ENCODE measurements at places on chromosomes 12 and 14.

GRCh38 chr12:77372026-77372425 lies 306.7 kb upstream of the E2F7 start:
- DNase-seq: no peak

DNA sequence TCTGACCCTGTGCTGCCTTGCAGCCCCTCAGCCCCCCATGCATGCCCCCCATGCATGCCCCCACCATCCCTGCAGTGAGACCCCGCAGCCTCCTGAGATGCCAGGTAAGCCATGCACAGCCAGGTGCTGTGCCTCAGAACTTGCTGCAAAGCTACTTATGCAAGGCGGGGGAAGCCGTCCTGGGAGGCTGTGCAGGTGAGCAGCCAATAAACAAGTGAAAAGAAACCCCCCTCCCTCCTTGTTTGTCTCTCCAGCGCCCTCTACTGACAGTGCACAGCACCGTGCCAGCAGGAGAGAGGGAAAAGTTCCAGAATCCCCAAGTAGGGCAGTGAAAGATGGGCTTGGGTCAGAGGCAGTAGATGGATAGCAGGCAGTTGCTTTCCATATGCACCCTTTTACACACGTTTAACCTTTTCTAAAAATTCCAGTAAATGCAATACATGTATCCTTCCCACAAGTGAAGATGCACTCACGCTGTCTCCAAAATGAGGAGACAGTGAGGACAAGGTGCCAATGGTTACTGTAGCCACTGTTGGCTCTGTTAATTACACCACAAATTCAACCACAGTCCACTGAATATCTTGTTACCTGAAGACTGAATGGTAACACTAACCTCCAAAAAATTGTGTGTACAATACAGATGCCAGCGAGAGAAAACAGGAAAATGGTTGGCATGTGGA lies 18.0 kb downstream of the TNFAIP2 start:
- DNase-seq: peak; percentile 18

GRCh38 chr12:29517264-29517663 lies 19.8 kb upstream of the OVCH1 start:
- DNase-seq: no peak

DNA sequence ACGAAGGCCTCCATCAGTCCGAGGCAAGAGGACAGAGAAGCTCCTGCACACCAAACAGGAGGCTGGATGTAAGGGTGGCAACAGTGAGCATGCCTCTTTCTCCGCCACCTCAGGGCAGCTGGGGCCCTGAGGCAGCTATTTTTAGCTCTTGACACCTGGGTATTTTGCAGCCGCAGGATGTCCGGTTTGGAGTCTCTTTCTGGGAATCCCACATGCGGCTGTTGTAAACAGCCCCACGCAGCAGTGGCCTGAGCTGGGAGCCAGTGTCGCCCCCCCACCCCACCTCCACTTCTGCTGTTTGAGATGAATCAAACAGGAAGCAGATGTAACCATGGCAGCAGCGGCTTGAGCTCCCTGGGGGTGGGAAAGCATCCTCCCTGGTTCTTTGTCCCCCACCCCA lies 11.7 kb downstream of the HDAC7 start:
- peak; percentile 52 for DNase-seq

GRCh38 chr12:102427543-102427941 lies 52.8 kb downstream of the IGF1 start:
- no peak for DNase-seq

DNA sequence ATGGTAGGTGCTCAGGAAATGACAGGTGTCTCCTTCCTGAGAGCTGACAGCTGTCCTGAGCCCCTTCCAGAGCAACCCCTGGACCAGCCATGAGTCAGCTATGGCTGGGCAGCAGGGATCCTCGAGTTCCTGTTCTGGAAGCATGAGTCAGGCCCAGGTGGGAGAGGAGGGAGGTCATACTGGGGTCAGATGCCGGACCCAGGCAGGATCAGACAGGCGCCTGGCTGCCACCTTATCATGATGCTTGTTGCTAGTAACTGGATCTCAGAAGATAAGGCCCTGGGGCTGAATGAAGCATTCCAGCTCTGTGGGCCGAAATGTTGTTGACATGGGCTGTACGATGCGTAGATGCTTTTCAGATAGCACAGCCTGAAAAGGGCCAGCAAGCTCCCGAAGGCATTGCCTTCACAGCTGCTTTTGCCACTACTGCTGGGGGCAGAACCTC lies 17.4 kb upstream of the KRT7 start:
- DNase-seq: no peak

GRCh38 chr12:1502379-1502720 lies 92.0 kb downstream of the FBXL14 start:
- DNase-seq: no peak

DNA sequence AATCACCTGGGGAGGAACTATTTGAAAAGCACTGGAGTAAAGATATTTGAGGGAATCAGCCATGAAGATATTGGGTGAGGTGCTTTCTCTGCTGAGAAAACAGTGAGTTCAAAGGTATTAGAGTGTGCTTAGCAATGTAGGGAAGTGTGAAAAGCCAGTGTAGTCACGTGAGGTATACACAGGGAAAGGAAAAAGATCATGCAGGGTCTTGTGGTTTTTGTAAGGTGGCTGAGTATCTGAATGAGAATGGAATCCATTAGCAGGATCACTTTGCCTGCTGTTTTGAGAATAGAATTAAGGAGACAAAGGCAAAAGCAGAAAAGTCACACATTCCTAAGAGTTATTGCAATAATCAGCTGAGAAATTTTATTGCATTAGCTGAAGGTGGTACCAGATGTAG lies 193.0 kb downstream of the PIK3C2G start:
- DNase-seq: no peak

DNA sequence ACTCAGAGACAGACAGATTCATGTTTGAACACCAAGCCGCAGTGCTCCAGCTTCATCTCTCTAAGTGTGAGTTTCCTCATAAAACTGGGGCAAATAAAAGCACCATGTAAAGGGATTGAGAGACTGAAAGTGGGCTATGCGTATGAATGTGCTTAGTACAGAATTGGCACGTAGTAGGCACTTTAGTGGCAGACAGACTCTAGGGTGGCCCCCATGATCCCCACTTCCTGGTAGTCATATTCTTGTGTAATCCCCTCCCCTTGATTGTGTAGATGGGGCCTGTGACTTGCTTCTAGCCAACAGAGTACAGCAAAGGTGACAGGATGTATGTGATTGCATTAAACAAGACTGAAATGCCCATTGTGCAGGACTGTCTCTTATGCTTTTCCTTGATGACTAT lies 43.0 kb downstream of the DAO start:
- DNase-seq: no peak

DNA sequence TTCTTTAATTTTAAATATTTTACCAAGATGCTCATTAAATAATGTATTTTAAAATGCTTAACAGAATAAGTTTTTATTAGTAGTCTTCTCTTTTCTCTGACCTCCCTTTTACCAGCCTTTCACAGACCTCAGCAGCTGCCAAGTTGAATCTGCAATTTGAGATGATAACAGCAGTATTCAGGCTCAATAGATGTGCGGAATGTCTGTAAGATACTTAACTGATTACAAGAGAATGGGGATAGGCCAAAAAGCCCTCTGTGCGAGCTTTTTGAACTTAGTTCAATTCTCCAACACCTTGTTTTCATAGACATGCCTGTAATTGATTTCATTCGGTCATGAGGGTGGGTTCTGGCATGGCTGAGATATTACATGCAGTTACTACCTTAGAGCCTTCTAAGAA lies 277.2 kb downstream of the TMTC2 start:
- DNase-seq: no peak

- no peak for DNase-seq
Observed at GRCh38 chr12:40946612-40947194, 241.4 kb upstream of the PDZRN4 start.

DNA sequence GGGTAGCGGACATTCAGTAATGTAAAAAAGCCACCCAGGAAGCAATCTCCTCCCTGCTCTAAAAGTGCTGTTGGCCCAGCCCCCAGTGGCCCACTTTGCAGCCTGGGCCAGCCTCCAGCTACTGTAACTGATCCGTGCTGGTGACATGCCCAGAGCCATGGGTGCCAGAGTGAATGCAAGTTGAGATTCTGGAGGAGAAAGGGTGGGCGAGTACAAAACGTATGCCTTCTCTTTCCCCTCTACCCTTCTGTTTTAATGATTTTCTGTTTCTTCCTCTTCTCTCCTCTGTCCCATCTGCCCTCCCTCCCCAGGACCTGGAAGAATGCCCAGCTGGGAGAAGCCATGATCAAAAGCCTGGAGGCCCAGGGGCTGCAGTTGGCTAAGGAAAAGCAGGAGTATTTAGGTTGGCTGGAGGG lies 16.9 kb downstream of the PLEKHD1 start:
- no peak for DNase-seq

DNA sequence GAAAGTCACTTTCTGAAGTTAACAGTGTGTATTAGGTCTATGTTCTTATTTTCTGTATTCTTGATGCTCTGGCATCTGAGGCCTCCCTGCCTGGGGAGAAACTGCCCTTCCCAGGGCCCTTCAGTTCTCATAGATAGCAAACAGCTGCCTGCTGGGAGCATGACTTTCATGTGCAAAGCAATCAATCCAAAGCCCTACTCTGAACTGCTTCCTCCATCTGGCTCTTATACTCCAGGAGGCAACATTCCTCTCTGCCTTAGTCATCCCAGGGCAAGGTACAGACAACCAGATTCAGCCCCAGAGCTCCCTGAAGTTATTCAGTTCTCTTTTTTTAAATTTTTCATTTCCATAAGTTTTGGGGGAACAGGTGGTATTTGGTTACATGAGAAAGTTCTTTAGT lies 41.7 kb upstream of the RIN3 start:
- no peak for DNase-seq

DNA sequence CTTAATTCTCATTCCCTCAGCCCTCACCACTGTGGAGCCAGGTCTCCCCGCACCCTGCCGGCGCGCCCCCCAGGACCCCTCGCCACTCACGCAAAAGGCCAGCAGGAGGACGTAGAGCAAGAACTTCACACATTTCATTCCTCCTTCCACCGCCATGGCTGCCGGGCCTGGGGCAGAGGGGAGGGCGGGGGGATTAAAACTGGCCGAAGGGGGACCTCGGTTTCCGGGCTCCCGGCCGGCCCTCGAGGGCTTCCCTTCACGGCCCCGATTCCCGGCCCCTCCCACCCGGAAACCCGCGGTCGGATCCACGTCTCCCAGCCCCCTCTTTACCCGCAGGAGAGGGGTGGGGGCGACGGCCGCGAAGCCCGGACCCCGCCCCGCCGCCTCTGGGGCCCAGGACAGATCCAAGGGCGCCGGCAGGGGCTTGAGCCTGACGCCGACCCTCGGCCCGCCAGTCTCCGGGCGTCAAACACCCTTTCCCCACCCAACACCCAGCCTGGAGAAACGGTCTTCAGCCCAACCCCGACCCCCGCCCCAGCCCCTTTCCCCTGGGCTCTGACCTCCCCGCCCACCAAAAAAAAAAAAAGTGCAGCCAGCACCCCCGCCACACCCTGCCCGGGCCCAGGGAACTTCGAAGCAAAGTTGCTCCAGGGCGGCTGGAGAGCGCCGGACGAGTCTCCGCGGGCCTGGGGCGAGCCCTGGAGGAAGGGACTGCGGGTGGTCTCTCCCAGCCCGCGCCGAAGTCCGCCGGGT lies 447 bp downstream of the CD63 start:
- DNase-seq: no peak

GRCh38 chr14:102993523-102993922 lies 63.8 kb downstream of the CDC42BPB start:
- no peak for DNase-seq

- DNase-seq: peak; percentile 53
Observed at GRCh38 chr14:91114079-91115065, 499 bp downstream of the DGLUCY start.

GRCh38 chr12:11732023-11732422 lies 82.5 kb downstream of the ETV6 start:
- DNase-seq: no peak

DNA sequence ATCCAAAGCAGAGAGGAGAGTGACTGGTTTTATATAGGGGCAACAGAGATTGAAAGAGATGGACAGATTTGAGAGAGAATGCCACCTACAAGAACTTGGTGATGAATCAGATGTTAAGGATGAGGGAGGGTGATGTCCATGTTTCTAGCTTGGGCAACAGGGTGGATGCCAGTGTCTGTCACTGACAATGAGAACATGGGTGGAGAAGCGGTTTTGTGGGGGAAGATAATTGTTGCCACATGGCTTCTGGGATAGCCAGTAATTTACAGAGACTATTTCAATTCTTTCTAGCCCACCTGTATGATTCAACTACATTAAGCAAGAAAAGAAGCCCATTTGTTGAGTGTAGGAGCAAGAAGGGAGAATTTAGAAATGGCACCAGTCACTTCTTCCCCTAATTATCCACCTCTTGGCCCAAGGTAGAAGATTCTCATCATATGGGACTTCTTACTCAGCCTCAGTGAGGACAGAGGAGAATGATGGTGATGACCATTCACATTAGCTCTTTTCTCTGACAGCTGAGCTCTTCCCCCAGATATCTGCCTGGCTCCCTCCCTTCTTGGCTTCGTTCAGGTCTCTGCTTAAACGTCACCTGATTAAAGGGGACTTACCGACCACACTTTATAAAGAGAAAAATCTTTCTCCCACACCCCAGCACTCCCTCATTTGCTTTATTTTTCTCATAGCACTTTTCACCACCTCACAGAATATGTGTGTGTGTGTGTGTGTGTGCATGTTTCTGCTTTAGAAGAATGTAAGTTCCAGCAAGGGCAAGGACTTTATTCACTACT lies 117.8 kb downstream of the DUSP6 start:
- no peak for DNase-seq

DNA sequence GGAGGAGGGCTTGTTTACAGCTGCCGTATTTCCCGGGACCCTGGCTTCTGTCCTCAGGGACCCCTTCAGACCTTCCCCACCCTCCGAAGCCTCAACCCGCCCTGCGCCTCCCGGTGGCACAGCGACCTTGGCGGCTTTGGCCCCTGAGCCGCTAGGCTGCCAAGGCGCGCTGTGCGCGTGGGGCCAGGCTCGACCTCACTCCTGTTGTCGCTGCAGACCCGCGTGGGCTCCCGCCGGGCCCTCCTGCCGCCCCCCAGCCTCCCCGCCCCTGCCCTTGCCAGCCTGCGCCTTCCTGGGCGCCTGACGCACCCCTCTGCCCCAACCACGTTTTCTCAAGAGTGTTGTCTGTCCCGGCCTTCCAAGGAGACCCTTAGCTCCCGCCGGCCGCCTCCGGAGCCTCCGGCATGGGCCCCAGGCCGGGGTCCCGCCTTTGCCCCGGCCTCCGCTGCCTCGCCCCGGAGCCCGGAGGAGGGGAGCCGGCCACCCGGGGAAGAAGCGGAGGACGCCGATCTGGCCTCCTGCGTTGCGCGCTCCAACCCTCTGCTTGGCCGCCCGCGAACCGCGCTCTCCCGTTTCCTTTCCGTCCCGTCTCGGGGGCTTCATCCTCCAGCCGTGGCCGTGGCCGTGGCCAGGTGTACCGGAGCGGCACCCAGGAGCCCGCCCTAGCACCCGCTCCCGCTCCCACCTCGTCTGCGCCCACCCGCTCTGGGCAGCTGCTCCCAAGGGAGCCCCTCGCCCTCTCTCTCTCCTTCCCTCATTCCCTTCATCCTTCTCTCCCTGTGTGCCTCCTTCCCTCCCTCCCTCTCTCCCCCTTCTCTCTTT lies 19.9 kb downstream of the PPP2R5C start:
- no peak for DNase-seq

GRCh38 chr12:22116376-22116775 lies 70.4 kb downstream of the CMAS start:
- DNase-seq: no peak

DNA sequence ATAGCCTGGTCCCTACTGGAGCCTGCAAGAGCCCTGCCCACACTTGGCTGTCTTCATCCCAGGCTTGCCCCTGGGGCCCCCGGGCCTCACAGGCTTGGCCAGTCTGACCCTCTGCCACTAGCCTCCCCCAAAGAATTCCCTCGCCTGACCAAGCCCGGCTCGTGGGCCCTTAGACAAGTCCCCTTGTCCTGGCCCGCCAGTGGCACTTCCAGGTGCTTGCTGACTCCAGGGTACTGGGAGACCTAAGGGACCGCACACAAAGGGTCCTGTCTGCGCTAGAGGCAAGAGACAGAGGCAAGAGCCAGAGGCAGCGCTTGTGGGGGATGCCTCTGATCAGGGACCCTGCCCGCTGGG lies 5.0 kb downstream of the BTBD6 start:
- DNase-seq: no peak

Data from stimulated activated CD4-positive, alpha-beta T cell treated with anti-CD3 and anti-CD28 coated beads, Interleukin-4, amount 100 ng/mL, for 48 hours (primary cell).